ENCODE measurements at places on chromosomes 16 and 17. TPM values are rescaled to one million over a fixed set of nuclear protein-coding genes. Genes with fewer than 3 reads are reported as not detected.

DNA sequence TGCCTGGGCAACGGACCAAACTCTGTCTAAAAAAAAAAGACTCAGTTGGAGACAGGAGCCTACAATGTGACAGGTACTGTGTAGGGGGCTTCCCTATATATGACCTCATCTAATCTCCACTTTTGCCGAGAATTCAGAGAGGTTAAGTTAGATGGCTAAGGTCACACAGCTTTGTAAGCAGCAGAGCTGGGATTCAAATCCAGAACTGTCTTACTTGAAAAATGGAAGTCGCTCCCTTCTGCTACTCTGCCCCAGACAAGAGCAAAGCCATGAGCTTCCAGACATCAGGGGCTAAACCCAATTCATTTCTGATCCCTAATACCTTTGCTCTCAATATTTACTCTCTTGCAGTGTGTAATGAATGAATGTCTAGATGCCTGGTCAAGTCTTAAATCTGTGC is 41.5 kb upstream of the ABCC12 start:
- no peak for DNase-seq

TEX14 gene
- 0.18 TPM for total RNA-seq

ST6GALNAC2 gene
- not detected for total RNA-seq

DNA sequence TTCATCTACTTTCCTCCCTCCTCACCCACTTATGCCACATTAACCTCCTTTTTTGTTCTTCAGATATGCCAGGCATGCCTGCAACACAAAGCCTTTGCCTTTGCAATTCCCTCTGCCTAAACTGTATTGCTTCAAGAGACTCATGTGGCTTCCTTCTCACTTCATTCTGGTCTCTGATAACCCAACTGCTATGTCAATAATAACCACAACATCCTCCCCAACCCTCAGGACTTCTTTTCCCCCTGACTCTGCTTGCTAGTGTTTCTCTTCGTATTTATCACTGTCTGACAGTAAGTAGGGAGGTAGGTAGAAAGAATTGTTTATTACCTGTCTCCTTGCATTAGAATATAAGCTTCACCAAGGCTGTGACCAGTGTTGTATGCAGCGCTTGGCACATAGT is 22.4 kb downstream of the RBL2 start:
- DNase-seq = peak; percentile 14

DNA sequence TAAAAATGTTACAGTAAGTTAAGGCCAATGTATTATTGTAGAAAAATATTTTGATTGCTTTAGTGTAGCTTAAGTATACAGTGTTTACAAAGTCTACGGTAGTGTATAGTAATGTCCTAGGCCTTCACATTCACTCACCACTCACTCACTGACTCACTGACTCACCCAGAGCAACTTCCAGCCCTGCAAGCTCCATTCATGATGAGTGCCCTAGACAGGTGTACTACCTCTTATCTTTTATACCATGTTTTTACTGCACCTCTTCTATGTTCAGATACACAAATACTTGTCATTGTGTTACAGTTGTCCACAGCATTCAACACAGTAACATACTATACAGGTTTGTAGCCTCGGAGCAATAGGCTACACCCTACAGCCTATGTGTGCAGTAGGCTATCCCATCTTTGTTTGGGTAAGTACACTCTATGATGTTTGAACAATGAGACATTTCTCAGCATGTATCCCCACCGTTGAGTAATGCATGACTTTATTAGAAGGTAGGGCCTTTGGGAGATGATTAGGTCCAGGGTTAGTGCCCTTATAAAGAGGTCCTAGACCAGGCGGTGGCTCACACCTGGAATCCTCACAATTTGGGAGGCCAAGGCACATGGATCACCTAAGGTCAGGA is 117.8 kb downstream of the SLC39A11 start:
- no peak for DNase-seq

- DNase-seq = no peak
Measured at GRCh38 chr16:71540-72401, 660 bp downstream of the RHBDF1 start.

CCL16 gene
- not detected for total RNA-seq
